ENCODE measurements at places on chromosomes 5 and 9.

DNA sequence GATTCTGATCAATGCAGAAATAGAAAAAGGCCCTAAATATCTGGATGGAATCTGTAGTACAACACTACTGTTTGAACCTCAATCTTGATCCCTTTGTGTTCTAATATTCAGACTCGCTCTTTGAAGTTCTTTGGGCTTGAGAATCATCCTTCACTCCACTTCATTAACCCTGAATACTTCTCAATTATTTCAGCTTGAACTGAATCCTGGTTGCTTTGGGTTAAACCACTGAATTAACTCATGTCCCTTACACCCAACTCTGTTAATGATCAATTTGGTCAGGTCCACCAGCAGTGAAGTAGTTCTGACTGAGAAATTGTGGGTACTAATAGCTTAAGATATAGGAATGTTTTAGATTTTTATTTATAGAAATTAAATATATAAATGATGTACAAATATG is 1707.2 kb upstream of the ACO1 start:
- DNase-seq: no peak

DNA sequence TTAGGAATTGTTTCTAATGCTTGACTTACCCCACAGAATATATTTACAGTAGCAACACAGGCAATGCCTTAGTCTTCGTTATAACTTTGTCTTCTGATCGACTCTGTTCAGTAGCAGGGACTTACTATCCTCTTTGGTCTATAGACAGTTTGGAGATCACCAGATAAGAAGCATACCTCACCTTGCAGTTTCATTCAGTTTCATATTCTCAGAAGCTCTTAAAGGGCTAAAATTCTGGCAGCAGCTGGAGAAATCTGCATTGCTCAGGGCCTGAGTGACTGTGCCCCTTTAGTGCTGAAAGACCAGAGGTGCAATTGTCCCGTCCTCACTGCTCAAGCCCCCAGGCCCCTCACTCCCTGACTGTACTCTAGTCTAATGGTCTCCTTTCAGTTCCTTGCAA is 26.0 kb downstream of the ZBTB43 start:
- no peak for DNase-seq

DNA sequence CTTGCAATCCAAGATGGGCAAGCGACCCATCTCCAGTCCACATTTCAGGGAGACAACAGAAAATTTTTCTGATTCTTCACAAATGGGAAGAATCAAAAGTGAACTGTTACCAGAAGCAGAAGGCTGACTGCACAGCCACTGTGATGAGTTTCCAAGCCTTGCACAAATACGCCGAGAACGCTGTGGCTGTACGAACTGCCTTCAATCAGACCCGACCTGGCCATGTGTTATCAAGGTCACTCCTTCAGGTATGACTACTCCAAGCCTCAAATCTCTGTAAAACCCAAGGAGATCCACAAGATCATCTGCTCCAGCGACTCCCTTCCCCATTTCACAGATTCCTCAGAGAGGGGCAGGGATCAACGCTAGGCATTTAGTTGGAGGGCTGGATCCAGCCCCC is 26.9 kb downstream of the RAPGEF1 start:
- DNase-seq: no peak

DNA sequence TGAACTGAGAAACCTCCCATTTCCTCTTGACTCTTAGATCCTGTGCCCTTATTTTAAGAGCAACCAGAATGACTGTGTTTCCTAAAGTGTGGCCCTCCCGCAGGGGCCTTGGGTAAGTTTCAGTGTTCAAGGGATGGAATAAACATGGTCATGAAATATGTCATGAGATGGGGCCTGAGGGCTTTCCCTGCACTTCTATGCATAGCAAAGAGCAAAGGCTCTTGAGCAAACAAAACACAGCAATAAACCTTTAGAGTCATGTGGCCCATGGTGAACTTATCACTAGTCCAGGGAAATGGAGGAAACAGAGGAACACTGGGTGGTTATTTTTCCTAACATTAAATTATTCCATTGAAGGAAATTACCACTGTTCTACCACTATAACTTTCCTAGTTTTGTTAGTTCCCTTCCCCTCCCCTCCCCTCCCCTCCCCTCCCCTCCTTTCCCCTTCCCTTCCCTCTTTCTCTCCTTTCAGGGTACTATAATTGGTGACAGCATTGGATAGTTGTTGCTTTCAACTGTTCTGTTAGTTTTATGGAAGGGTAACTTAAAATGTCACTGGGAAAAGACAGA is 72.4 kb downstream of the CTSL start:
- no peak for DNase-seq

DNA sequence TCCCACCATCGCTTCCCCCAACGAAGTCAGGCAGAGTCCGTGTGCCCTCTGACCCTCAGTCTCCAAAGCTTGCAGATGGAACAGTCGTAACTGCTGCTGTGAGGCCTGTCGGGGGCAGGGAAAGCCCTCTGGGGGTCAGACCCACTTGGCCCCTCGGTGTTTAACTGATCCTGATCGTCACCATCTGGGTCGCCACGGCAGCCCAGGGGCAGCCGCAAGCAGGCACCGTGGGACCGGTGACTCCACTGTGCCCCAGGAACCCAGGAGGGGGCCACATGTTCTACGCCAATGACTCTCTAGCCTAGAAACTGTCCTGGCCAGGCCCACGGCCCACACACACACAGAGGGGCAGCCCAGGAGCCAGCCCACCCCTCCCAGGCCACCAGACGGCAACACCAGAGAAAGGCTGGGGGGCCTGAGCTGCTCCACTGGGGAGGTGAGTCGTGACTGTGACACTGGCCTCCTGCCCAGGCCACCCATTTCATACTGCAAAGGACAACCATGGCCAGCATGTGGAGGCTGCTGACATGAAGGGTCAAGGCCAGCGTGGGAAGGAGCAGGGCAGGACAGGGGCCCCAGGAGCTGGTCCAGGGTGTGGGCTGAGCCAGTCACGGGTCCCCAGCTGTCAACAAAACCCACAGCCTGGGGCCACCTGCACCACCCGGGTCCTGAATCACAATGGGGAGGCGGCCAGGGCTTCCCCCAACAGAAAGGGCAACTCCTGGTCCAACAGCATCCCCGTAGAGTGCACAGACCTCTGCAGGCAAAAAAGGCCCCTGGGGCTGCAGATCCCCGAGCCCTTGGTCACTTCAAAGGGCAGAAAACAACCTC is 20.8 kb downstream of the VAV2 start:
- DNase-seq: no peak

- DNase-seq: no peak
Measured at GRCh38 chr5:10868956-10869355, 107.9 kb upstream of the DAP start.

- no peak for DNase-seq
Measured at GRCh38 chr5:93623153-93623552, 40.1 kb downstream of the NR2F1 start.

- DNase-seq: no peak
Measured at GRCh38 chr9:86175223-86175622, 75.9 kb upstream of the GOLM1 start.

- DNase-seq: no peak
Measured at GRCh38 chr5:756171-756570, 28.4 kb downstream of the ZDHHC11B start.

GRCh38 chr9:37593883-37594448 is 1.6 kb upstream of the TOMM5 start:
- no peak for DNase-seq

- no peak for DNase-seq
Measured at GRCh38 chr5:151947931-151948608, 23.4 kb upstream of the GLRA1 start.

DNA sequence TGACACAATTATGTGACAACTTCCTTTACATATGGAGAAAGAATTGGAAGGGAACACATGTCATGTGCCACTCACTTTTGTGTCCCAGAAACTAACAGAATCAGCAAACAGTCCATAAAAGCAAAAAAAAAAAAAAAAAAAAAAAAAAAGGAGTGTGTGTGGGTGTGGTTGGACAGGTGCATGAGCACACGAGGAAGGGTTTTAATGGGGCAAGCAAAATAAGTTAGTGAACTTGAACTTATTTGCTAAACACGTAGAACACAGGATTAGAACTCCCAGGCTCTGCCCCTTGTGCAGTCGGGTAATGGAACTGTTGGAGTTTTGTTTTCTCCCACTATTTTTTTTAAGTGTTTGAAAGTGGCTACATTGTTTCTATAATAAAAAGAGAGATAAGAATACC is 74.8 kb upstream of the PJA2 start:
- no peak for DNase-seq

DNA sequence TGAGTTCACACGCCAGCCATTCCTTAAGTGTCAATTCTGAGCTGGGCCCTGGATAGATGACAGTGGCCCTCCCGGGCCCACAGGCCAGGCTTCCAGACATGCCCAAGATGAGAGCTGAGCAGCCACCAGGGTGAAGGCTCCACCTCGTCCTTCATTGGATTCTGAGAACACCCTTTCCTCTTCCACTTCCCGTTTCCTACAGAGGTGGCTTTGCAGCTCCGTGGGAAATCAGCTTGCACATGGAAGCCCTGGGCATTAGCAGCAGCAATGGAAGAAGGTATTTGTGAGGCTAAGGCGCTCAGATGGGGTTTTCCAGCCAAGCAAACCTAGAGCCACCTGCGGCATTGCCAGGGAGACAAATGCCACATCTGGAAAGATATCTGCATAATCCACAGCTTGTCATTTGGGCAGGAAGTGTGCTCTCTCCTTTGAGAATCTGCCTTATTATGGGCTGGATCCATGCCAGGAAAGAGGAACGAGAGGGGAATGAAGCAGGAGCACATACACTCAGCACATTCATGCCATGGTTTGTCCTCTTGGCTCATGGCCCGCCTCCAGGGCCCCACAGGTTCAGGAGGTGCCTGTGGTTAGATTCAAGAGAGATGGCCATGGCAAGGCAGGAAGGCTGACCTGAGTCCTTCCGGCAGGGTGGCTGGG is 34.1 kb downstream of the CFAP77 start:
- no peak for DNase-seq

Data from stimulated activated CD8-positive, alpha-beta memory T cell treated with anti-CD3 and anti-CD28 coated beads, Interleukin-4, amount 100 ng/mL, for 24 hours (primary cell).